Activated naive CD4-positive, alpha-beta T cell treated with anti-CD3 and anti-CD28 coated beads, Interleukin-2, amount 50 U/mL, for 16 hours (primary cell): ENCODE measurements at places on chromosomes 5 and 9.
A peak's percentile ranks its signal among the peaks of the same experiment; 100 is the strongest.

DNA sequence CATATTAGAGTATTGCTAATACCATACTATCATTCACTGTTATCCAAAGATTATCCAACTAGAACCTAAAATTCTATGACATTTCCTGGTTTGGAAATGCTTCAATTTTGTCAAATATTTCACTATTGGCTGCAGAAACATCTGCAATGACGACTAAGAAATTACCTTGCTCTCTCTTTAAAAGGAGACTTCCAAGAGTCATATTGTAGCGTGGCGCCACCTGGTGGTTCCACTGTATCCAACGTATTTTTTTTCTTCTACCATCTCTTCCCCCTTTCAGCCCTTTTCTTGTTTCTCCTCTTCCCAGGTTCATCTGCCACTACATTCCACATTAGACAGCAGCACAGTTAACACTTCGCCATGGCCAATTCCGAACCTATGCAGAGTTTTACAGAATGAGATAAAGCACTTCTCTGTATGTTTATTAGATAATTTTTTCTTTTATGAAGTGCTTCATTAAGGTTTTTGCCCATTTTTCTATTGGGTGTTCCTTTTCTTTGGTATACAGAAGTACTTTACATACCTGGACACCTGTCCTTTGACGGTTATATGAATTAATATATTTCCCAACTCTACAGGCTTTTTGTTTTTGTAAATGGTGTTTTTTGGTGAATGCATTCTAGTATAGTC, 153.5 kb downstream of the CDC42SE2 start:
- DNase-seq, result peak; percentile 84

GRCh38 chr5:93477816-93478215, 103.2 kb downstream of the NR2F1-AS1 start:
- no peak for DNase-seq

DNA sequence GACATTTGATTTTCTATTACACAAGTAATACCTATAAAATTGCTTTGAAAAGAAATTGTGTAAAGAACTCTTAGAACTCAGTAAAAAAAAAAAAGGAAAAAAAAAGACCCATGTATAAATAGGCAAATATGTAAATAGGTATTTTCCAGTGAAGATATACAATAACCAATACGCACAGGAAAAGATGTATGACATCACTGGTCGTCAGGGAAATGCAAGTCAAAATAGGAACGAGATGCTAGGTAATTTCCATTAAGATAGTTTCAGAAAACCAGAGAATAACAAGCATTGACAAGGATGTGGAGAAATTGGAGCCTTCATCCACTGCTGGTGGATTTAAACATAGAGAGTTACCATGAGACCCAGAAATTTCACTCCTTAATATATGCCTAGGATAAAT, 708.8 kb downstream of the MTRR start:
- no peak for DNase-seq

DNA sequence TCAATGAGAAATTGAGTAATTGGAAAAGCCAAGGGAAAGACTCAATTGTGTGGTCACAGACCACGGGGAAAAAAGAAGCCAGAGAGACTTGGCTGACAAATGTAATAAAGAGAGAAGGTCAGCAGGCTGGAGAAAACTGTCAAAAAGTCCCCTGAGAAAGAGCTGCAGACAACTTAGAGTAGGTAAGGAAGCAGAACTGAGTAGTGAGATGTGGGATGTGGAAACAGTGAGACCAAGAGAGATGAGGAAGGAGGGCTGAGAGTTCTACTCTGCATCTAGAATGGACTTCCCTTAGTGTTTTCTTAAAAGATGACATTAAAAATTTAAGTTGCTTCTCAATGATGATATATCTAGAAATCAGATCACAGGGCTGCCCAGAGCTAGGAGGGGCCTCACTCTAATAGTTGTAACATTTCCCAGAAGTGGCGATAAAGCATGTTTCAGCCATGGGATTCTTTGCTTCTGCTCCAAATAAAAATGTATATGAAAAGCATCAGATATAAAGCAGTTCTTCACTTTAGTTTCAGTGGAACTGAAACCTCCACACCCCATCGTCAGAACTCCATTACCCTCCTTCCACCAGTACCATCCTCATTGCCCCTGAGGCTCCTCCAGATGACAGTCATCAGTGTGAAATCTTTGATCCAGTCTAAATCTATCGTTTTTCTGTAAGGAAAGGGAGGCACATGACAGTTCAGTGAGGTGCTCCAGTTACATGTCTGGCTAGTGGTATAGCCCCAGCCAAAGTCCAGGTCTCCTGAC, 80.6 kb downstream of the SPEF2 start:
- DNase-seq, result no peak

GRCh38 chr5:12022444-12022843, 118.2 kb upstream of the CTNND2 start:
- DNase-seq, result no peak

GRCh38 chr5:131581702-131582101, 53.3 kb downstream of the RAPGEF6 start:
- DNase-seq, result no peak

DNA sequence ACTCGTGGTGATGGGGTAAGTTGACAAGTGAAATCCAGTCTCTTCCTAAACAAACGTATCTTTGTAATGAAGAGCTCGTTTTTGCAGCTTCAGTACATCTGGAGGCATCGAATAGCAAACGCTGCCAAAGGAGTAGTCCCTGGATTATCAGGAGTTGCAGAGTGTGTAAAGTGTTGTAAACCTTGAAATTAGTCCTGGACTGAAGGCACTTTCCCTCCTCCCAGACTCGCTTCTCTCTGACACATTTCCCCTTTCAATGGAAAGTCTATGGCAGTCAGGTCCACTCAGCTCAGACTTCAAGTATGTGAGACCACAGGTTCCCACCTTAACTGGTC, 1.5 kb upstream of the PBX3 start:
- no peak for DNase-seq

DNA sequence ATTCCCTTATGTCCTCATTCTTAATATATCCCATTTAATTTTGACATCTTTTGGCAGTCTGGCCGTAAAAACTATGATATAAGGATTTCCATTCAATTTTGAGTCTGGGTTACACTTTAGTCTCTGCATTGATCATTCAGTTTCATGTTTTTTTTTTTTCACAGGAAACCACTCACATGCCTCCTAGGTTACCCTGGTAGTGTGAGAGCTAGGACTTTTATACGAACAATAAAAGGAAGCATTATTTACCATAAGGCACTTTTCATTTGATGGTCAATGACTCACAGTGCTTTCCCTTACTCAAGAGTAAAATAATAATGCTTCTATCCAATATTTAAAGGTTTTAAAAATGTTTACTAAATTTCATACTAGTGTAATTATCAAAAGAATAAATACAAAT, 16.4 kb upstream of the DMAC1 start:
- DNase-seq, result no peak

GRCh38 chr9:89923961-89924504, 319.2 kb downstream of the GADD45G start:
- peak; percentile 47 for DNase-seq
